ENCODE measurements at places on chromosomes 16 and 17. TPM values are rescaled to one million over a fixed set of nuclear protein-coding genes. Genes with fewer than 3 reads are reported as not detected.

DNA sequence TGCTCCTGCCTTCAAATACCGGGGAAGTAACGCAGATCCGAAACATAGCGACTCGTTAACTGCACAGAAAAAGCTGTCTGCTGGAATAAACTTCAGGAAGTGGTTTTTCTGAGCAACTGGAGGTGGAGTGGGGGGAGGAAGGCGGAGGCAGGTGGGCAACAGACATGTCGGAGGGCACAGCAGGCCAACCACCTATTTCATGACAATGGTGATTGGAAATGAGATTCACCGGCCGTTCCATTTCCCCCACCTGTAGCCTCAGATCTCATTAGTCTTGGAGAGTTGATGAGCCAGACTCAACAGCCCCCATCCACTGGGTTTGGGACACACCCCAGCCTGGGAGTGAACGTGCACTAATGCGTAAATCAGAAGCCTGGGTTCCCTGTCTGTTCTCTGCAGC lies 7.7 kb upstream of the PECAM1 start:
- no peak for DNase-seq

GRCh38 chr17:80830020-80830780 lies 161.4 kb upstream of the CHMP6 start:
- DNase-seq = no peak

Gene FZD2
- 26.1 TPM for polyA plus RNA-seq

Gene SLC13A2
- 21.4 TPM for polyA plus RNA-seq

Gene EVPL
- polyA plus RNA-seq = 14.4 TPM

Gene HOXB5
- polyA plus RNA-seq = 20.4 TPM
